NCI-H1436 (cell line): ENCODE measurements at places on chromosomes 1 and 21.

DNA sequence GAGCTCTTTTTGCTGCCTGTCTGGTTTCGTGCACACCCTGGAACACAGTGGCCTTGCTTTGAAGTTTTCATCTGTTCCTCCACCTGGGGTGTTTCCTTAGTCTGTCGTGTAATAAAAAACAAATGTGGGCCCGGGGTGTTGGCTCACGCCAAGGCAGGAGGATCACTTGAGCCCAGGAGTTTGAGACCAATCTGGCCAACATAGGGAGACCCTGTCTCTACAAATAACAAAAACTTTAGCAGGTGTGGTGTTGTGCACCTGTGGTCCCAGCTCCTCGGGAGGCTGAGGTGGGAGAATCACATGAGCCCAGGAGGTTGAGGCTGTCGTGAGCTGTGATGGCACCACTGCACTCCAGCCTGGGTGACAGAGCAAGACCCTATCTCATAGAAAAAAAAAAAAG is 4.5 kb downstream of the NCMAP start:
- no peak for DNase-seq

- peak; percentile 68 for DNase-seq
Observed at GRCh38 chr1:13965770-13966398, 265.9 kb downstream of the PRDM2 start.

DNA sequence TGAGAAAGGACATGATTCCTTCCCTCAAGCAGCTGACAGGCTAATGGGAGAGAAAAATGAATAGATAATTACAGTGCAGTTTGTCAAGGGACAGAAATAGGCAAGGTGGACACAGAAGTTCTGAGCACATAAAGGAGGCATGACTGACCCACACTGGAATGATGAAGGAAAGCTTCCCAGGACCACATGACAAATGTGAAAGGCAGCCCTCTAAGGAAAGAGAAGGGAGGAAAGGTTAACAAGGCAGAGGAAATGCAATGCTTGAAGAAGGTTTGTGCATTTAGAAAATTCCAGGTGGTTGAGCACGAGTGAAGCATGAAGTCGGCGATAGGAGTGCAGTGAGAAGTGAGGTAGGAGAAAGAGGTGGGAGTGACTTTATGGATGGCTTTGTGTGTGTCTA is 37.4 kb downstream of the LAMC2 start:
- no peak for DNase-seq

DNA sequence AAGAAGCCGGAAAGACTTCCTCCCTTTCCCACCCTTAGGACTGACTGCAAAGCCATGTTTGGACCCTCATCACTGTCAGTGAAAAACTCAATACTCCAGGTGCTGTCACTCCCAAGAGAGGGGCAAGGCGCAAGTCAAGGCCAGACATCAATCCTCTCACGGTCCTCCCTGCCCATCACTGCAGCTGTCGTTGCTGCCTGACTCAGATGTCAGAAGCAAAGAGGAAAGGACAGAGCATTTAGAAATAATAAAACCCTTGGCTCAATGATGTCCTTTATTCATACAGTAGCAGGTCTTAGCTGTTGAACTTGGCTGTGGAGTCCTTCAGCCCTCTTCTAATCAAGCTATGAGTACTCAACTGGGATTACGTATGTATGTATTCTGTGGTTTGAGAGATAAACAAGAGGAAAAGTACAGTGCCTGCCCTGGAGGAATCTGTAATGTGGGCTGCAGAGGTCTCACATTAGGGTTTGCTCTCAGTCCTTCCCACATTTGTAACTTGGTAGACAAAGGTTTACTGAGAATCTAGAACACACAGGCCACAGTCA is 13.5 kb downstream of the SUSD4 start:
- DNase-seq: no peak

GRCh38 chr1:248618878-248619277 is 16.0 kb downstream of the OR2T11 start:
- peak; percentile 66 for DNase-seq

GRCh38 chr1:226082587-226082917 is 20.0 kb downstream of the H3-3A start:
- DNase-seq: no peak

DNA sequence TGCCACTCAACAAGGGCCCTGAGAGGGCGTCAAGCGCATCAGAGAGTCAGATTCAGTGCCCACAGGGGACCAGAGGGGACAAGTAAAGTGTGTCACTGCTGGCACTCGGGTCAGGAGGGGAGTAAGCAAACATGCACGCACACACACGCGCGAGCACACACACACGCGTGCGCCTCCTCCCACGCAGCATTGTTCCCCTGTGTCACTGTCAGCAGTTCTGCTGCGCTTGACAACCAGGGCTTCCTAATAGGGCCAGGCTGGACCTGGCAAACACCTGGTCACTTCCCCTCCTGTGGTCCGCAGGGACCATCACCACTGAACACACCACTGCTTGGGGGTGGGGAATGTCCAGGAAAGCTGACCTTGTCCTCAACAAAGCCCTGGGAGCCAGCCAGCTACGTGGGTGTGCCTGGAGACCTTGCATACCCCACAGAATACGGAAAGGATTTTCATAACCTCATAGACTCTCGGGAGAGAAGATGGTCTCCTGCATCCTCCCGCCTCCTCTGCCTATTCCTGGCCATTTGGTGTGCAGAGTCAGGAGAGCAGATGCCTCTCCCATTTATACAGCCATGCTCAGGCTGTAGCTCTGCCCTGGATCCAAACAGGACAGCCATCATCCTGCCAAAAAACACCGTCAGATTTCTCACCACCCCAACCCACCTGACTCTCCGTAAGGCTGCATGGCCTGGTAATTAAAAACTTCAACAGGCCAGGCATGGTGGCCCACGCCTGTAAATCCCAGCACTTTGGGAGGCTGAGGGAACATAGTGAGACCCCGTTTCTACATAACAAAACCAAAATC is 73.2 kb downstream of the SSBP3 start:
- DNase-seq: no peak

DNA sequence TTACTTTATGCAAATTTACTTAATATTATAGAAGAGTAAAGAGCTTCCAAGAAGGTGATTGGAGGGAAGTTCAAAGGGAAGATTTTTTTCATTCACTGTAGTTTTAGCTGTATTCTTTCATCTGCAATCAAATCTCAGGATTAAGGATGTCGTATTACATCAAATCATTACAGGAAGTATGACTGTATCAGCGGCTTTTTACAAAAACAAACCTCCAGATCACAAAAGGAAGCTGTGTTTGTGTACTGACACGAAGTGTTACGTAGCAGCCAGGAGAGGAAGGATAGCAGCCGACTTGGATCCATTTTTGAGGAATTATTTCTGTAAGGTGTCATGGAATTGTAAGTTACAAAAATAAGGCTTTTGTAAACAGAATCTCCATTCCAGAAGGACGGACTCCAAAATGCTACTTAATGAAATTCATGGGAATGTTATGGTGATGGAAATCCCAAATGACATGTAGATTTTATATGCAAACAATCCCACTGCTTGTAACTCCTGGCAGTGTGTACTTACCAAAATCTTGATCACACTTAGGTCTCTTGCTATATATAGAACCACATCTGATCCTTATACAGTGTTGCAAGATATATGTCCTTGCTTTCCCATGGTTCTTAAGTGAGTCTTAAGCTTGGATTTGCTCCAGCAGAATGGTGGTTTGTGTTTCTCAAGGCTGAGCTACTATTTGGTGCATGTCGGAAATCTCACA is 49.8 kb downstream of the KCNJ15 start:
- no peak for DNase-seq

- peak; percentile 3 for DNase-seq
Observed at GRCh38 chr1:56409112-56409691, 170.2 kb downstream of the PLPP3 start.

DNA sequence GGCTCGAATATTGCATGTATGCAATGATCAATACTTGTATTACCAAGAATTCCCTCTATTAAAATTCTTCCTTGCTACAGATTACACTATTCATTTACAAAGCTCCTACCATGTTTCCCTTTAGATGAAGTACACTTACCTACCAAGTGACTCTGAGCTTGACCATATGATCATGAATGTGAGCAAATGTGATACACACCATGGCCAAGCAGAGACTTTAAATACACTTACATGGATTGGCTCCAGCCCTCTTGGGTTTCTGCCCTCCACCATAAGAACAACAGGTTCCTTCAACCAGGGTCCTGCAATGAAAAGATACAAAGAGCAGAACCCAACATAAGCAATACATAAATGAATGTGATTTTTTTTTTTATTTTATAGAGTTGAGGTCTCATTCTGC is 30.0 kb downstream of the LRRC52 start:
- DNase-seq: no peak

DNA sequence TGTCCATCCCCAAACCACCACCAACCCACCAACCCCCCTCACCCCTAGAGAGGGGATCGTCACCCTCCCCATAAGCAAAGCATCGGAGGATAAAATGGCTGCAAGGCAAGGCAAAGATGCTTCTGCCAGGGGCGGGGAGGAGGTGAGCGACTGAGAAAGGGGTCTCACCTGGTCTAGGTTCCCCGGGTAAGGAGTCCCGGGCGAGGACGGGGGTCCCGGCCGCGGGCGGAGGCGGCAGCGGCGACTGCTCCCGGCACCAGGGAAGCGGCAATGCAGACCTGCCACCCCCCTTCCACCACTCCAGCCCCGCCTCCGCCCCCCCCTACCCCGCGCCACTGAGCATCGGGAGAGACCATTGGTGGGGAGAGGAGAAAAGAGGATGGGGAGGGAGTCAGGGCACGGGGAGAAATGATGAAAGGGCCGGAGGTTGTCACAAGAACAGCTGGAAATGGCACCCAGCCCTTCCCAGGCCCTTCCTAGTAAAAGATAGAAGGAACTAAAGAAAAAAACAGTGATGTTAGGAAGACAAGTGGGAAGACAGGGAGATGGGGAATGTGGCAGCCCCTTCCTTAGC is at the start of gene SV2A:
SV2A (minus strand) TSS at position 274 of the 574 bp plus-strand sequence. CDS start 4,004 bp downstream, outside the sequence.
- DNase-seq: peak; percentile 77

DNA sequence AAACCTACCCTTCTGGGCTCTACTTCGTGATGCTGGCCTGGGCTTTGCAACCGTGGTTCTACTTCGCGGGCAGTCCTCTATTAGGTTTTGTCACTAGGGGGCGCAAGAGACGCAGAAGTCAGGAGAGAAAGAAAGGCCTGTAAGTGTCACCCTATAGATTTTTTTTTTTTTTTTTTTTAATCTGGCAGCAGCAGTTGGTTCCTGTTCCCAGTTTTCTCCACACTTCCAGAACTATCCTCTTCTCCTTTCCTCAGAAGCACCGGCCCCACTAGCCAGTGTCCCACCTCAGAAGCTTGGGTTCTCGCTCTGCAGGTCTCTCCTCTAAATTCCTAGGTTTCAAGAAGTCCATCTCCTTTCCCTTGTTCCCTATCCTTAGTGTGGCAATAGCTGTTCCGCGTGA is 9.1 kb upstream of the LCE2D start:
- peak; percentile 39 for DNase-seq

- DNase-seq: no peak
Observed at GRCh38 chr1:47849591-47850261, 147.5 kb downstream of the TRABD2B start.

GRCh38 chr1:19149736-19150135 is 60.3 kb downstream of the UBR4 start:
- DNase-seq: no peak

DNA sequence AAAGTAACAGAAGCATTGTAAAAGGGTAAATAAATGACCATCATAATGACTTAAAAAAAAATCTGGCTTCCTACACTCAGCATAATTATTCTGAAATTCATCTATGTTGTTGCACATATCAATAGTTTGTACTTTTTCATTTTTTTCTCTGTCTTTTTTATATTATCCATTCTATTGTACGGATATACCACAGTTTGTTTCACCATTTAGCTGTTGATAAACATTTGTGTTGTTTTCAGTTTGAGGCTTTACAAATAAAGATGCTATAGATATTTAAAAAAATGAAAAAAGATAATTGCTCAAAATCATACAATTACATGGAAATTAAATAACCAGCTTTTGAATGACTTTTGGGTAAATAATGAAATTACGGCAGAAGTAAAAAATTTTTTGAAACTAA is 31.9 kb downstream of the GPR88 start:
- no peak for DNase-seq

DNA sequence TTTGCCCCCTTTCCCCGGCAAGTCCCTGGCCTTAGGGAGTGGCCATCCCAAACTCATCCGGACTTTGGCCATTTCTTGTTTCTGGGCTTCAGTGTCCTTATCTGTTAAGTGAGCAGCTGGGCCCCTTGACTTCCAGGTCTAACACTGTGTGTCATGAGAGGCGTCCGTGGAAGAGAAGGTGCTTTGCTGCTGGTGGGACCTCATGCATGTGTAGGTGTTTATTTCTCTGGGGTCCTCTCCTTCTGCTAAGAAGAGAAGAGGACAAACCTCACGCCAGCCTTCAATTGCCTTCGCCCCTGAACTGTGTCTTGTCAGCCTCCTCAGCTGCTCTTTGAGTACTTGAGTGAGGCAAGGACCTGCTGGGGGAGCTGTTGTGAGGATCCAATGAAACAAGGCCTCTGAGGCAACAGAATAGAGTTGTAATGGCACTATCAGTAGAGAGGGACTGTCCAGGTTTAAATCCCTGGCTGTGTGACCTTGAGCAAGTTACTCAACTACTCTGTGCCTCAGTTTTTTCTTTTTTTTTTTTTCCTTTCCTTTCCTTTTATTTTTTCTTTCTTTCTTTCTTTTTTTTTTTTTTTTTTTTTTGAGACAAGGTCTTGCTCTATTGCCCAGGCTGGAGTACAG is 72.5 kb downstream of the RUNX3 start:
- no peak for DNase-seq

GRCh38 chr1:116720364-116721038 is 33.7 kb upstream of the CD2 start:
- DNase-seq: no peak

DNA sequence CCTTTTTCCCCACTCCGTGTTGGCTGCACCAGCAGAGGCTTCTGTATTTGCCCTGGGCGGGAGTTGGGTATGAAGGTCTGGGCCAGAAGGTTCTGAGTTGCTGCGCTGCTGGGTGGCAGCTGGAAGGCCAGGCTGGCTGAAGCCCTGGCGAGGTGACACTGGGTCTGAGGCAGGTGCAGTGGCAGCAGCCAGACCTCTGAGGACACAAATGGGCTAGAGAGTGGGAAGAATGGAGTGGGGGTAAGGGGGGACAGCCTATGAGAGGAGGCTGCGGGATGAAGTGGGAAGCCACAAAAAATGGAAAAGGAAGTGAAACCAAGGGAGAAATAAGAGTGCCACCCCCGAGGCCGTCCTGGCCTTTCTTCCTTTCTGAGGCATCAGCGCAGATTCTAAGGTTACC is 53.2 kb downstream of the STX6 start:
- DNase-seq: no peak

DNA sequence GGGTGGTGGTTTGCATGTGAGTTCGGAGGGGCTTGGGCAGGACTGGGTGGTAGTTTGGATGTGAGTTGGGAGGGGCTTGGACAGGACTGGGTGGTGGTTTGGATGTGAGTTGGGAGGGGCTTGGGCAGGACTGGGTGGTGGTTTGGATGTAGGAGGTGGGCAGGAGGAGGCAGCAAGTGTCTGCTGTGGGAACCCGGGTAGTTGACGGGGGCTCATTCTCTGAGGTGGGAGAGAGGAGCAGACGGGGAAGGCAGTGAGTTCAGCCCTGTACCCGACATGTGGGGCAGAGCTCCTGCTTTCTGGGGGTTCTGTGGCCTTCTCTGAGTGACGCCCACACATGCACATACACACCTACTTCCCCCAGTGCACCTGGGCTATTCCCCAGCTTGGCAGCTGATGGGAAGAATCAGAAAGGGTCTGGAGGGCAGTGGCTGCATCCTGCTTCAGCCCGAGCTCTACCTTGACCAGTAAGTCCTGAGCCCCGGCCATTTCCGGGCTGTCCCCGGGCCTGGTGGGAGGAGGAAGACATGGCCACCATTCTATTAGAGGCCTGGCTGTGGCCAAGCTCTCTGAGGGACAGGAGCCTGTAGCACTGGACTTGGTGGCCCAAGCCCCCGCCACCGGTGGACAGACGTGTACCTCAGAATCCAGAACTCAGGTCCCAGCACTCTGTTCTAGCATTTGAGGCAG is 58.1 kb downstream of the EDN2 start:
- DNase-seq: no peak
